GM23248 (cell line): ENCODE measurements at places on chromosomes 3 and 15.

- peak; percentile 35 for DNase-seq
Measured at GRCh38 chr15:50257924-50258323, 7.6 kb downstream of the HDC start.

- peak; percentile 79 for DNase-seq
Measured at GRCh38 chr3:155202626-155203025, 90.9 kb downstream of the STRIT1 start.

DNA sequence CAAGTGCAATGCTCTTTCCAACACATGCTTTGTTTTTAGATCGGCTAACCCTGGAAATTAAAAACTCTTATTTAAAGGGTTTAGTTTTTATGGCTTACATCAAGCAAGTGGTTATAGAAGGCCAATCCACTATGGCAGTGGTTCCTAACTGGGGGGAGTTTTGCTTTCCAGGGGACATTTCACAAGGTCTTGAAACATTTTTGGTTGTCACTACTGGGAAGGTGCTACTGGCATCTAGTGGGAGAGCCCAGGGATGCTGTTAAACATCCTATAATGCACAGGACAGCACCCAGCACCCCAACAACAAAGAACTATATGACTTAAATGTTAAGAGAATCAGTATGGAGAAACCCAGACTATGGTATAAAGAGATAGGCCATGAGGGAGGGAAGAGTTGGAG lies 439.0 kb downstream of the NTRK3 start:
- peak; percentile 39 for DNase-seq

- DNase-seq: no peak
Measured at GRCh38 chr3:109161487-109162123, 25.1 kb downstream of the C3orf85 start.

DNA sequence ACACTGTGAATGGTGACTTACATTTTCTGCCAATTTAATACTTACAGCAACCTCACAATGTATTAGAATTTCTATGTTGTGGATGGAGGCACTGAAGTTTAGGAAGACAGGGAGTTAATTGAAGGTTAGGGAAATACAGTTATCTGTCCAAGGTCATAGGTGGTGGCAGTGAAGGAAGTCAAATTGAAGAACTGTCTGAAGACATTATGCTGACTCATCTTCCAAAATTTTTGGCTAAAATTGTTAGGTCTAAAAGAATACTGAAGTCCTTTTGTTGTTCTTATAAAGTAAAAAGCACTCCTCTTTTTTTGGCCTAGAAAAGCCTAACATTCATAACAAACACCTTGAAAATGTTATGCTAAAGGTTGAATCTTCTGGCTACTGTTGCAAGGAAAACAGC lies 27.7 kb downstream of the EMC4 start:
- peak; percentile 1 for DNase-seq
